Amniotic stem cell (primary cell): ENCODE measurements at places on chromosomes 16 and 17.

DNA sequence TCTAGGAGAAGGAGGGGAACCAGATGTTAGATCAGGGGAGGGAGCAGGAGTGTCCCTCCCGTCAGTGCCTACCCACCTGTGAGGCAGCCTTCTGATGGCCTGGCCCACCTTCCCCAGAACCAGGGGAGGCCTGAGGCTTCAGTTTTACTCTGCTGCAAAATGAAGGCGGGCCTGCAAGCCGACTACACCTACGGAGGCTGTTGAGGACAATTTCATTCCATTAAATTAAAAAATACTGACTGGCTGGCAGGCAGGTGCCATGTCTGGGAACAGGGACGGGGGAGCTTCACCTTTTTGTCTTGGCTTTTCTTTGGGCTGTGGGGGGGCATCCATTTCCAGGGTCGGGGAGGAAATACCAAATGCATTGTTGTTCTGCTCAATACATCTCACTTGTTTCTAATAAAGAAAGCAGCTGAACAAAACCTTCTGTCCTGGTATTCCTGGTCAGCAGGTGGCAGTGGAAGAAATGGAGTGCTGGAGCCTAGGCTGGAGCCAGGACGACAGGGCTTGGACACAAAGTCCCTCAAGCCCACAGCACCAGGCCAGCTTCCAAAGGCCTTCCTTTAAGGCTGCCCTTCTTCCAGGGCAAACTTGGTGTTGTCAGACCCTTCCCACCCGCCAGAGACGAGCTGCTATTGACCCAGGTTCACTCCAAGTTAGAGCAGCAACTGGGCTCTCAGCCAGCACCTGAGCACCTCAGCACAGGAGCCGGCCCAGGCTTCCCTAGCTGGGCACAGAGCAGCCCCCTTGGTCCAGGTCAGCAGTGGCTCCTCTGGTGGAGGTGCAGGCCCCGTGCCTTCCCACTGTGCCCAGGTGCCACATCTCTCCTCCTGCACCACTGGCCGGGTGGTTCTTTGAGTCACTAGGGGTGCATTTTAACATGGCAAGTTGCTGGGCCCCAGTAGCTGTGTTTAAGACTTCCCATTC, 23.5 kb downstream of the PLCD3 start:
- DNase-seq = no peak

- DNase-seq = no peak
These were observed 11.9 kb downstream of the TBX2 start for GRCh38 chr17:61411261-61412142.

DNA sequence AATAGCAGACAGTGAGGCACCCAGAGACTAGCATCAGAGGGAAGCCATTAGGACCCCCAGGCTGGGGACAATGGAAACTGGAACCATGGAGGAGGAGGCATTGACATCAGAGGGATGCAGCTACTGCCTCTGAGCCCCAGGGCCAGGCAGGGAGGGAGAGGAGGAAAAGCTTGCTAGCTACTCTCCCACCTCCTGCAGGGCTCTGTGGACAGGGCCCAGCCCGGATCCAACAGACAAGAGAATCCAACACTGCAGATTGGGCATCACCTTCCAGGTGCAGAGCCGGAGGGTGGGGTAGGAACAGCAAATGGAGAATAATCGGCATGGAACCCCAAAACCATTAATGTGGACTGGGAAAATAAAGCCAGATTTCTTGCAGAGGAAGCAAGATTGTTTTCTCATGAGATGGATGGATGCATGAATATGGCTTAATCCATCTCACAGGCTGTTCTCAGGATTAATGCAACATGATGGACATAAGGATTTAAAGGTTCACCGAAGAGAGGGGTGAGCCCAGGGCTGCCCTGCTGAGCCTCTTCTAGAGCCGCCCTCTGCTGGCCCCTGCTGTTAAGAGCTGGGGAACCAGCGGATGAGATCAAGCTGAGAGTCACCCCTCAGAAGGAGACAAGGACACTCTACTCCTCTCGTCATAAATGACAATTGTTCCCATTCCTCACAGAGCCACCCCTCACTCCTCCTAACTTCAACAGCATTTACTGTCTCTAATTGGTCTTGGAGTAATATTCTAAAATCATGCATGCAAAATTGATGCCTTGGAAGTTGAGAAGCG, 48.8 kb downstream of the DNAH3 start:
- no peak for DNase-seq

DNA sequence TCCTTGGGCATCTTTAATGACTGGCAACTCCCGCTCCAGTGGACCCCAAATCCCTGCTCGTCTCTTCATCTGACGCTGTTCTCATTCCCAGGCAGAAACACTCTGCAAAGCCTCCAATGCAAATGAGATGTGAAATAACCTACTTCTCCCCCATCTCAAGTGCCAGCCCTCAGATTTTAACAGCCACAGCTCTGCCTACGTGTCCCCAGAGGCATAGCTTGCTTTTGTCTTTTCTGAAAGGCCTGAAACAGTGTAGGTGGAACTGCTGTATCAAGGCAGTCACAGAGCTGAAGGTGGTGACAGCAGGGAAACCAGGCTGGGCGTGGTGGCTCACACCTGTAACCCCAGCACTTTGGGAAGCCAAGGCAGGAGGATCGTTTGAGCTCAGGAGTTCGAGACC, 14.7 kb downstream of the RPH3AL start:
- DNase-seq = no peak

- no peak for DNase-seq
These were observed 573.4 kb downstream of the CDH13 start for GRCh38 chr16:83200005-83200779.

- no peak for DNase-seq
These were observed 24.4 kb downstream of the TBX21 start for GRCh38 chr17:47757386-47757785.

GRCh38 chr17:72930031-72930430, 162.5 kb downstream of the SLC39A11 start:
- DNase-seq = no peak

GRCh38 chr17:81869221-81870130, 1.7 kb downstream of the ARHGDIA start:
- no peak for DNase-seq

DNA sequence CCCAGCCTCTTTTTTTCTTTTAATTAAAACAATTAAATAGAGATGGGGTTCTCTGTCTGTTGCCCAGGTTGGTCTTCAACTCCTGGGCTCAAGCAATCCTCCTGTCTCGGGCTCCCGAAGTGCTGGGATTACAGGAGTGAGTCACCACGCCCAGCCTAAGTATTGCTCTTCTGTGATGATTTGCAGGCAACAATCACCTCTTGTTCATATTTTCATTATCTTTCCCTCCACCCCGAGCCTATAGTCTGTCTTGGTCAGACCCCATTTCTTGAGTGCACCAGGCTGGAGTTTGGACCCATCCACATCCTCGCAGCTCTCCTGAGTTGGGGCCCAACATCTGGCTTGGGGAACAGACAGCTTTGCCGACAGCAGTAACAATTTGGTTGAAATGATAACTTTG, 4.3 kb upstream of the SPN start:
- DNase-seq = no peak

DNA sequence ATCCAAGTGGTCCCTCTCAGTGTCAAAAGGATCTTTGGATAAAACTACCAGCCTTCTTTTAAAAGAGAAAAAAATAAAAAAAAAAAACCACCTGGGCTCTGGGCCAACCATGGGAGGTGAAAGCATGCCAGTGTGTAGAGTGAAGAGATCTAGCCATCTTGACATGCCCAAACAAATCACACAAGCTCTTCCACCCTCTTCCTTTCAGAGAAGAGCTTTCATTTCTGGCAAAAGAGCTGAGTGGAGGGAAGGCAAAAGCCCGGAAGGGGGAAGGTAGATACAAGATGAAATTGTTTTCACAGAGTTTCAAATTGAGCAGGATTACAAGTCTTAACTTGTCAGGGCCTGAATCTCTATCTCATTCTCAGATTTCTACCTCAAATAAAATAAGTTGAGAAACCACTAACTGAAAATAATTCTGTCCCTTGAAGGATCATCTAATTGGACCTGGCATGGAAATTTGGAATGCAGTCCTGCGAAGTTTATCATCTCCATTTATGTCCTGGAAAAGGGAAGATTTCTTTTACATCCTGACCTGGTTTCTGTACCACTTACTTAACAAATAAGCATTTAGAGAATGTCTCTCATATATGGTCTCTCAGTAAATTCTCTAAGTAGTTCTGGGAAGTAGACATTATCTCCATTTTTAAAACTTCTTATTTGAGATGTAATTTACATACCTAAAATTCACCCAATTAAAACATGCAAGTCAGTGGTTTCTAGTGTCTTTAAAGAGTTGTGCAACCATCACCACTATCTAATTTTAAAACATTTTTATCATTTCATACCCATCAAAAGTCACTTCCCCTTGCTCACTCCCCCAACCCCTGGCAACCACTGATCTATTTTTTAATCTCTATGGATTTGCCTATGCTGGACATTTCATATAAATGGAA, 93.7 kb downstream of the TANGO6 start:
- peak; percentile 10 for DNase-seq

- DNase-seq = peak; percentile 14
These were observed 56.2 kb downstream of the HSD17B2 start for GRCh38 chr16:82091241-82091640.

DNA sequence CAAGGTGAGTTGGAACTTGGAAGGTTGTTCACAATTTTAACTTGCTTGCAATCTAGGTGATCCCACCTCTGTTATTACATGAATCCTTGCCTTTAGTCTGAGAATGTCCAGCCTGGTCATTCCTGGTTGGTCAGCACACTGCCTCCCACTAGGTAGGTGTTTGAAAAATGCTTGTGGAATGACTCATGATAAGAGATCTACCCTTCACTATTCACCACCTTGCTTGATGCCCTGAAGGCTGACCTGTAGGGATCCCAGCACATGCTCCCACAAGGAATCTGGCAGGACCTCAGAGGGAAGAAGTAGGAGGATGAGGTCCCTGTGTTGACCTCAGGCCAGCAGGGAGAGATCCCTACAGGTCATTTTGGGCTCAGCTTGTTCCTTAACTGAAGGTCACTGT, 30.2 kb upstream of the ABCA3 start:
- no peak for DNase-seq

DNA sequence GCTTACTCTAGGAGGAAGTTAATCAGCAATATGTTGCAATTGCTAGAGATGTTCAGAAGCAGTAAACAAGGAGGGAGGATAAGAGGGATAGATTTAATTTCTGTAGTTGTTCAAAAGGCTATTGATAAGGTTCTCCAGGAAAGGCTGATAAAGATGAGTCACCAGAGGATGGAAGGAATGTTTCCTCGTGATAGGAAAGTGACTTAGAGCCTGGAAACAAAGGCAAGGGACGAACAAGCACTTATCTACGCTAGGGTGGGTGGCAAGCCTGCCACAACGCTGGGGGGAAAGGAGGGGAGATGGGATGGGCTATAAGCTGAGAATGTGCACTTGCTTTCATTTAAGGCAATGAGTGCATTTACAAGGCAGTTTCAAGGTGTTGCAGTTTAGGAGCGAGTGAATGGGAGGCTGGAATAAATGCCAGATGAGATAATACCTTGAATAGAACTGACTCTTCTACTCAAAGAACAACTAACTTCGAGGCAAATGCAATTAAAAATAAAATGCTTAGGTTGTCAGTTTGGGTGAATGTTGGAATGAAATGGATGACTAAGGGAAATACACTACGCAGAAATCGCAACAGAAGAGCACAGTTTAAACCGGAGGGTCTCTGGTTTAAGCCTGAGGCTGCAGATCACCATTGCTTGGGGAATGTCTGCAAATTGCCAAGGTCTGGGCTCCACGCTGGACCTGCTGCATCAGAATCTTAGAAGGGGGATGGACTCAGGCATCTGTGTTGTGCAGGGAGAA, 76.0 kb upstream of the RBBP6 start:
- no peak for DNase-seq

GRCh38 chr17:50074227-50074626, 18.3 kb downstream of the ITGA3 start:
- DNase-seq = no peak

GRCh38 chr17:39607057-39607850, 466 bp downstream of the NEUROD2 start:
- no peak for DNase-seq

- DNase-seq = no peak
These were observed 29.2 kb downstream of the TBX4 start for GRCh38 chr17:61481421-61481820.

DNA sequence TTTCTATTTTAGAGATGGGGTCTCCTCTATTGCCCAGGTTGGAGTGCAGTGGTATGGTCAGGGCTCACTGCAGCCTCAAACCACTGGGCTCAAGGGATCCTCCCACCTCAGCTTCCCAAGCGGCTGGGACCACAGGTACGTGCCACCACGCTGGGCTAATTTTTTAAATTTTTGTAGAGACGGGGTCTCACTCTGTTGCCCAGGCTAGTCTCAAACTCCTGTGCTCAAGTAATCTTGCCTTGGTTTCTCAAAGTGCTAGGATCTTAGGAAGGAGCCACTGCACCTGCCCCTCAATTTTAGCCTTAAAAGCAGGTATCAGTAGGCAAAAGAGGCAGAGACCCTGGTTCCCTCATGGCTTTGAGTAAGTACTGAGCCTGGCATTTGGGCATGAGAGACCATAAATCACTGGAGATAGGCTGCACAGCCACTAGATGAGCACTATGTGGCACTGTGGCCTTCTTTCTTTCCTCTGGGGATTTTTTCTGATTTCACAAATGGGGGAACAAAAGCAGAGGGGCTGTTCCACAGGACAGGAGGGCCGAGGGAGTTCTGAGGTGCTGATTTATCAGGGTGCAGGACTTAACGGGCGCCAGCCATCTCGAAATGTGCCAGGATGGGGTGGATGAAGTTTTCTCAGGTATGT, 82.2 kb downstream of the PLXDC1 start:
- DNase-seq = no peak

- DNase-seq = no peak
These were observed 16.4 kb upstream of the NTN1 start for GRCh38 chr17:9004961-9005285.

DNA sequence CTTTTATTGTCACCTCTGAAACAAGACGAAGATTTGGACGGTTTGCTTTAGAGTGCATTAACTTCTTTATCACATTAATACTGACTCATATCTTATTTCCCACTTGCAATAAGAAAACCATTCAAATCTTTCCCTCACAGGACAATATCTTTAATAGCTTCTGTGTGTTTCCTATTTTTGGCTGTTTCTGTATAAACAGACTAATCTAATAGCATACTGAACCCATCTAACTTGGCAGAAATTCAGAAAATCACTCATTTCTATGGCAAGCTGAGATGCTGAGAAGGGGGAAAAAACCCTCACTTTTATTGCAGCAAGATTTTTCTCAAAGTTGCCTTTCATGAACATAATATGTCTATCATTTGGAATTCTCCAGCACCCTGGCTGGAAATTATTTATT, 524.9 kb downstream of the WWOX start:
- no peak for DNase-seq

GRCh38 chr17:53942436-53942835, 119.7 kb downstream of the KIF2B start:
- no peak for DNase-seq

DNA sequence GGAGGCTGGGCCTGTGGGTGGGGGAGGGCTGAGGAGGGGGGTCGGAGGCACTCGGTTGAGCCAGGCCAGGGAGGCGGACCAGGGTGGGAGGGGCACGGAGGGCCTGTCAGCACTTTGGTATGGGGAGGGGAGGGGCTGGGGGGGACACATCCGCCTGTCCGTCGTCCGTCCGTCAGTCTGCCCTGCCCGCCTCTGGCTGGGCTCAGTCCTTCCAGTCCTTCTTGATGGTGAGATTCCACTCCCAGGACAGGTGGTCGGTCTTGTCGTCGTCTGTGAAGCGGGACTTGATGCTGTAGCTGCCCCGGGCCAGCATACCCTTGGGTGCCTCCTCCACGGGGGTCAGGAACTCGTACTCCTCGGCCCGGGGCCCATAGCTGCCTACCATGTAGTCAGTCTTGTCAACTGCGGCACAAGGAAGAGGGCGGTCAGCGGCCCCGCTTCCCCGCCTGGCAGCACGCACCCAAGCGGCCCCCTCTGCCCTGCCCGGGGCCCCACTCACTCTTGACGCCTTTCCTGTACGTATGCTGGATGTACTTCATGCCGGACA, 2.4 kb downstream of the ARHGDIA start:
- peak; percentile 41 for DNase-seq
